ENCODE measurements at places on chromosomes 6 and 20.

DNA sequence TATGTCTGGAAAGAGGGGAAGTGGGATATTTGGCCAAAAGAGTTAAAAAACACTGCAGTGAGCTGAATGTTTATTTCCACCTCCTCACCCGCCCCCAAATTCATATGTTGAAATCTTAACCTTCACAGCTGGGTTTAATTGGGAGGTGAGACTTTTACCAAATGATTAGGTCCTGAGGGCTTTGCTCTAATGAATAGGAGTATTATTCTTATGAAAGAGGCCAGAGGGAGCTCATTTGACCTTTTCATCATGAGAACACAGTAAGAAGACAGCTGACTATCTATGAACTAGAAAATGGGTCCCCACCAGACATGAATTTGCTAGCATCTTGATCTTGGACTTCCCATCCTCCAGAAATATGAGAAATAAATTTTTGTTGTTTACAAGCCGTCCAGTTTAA is 1028.9 kb downstream of the PHF3 start:
- DNase-seq: no peak

DNA sequence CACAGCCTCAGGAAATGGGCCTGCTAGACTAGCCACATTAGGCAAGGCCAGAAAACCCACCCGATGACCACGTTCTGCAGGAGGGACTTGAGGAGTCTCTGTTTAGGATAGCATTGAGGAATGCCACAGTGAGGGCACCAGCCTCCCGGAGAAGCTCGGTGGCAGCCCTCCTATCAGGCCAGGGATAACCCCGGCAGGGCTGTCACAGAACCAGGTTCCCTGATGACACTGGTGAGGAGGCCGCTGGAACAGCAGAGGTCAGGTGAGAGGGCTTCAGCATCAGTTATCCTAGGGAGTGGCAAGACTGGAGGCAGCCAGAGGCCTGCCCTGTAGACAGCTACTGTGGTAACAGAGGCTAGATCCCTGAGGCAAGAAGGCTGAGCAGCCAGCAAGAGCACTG is 157.6 kb downstream of the MYLK4 start:
- DNase-seq: no peak

DNA sequence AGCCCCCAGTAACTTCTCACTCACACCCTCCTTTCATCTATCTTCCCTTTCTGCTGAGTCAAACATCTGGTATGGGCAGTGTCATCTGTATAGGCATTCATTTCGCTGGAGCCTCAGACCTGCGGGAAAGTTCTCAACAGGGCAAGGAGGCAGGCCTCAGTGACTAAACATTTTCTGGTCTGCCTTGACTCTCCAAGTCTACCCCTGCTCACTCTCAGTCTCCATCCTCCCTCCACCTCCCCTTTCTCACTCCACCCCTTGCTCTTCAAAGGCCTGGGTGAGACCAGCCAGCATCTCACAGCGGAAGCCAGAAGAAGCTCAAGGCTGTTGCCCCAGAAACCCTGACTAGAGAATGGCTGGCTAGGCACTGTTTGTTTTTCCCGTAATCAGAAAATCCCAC is 105.0 kb upstream of the BEND6 start:
- peak; percentile 47 for DNase-seq

DNA sequence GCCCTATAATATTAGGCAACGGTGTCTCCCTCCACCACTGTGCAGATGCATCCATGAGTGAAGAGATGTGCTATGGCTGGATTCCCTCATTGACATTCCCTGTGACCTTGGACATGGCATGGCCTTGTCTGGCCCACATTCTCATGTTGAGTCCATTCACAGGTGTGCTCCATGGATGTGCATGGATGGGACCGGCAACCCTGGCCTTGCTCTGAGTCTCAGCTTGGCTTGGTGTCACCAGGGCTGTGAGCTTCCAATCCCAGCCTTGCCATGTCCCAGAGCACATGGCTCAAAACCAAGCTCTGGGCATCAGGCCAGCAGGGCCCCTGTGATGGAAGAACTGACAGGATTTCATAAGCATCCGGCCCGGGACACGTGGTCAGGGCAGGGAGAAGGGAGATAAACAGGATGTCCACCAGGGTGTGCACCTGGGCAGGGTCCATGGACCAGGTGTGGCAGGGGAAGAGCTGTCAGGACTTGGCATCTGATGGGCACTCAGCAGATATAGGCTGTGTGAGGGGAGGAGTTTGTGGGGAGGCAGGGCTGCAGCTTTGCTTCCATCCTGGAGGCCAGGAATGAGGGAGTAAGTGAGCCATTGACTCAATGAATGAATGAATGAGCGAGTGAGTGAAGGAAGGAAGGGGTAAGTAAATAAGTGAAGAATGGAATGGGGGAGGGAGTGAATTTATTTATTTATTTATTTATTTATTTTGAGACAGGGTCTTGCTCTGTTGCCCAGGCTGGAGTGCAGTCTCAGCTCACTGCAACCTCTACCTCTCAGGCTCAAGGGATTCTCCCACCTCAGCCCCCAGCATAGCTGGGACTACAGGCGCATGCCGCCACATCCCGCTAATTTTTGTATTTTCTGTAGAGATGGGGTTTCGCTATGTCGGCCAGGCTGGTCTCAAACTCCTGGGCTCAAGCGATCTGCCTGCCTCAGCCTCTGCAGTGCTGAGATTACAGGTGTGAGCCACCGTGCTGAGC is 15.7 kb downstream of the NRSN2 start:
- peak; percentile 24 for DNase-seq

DNA sequence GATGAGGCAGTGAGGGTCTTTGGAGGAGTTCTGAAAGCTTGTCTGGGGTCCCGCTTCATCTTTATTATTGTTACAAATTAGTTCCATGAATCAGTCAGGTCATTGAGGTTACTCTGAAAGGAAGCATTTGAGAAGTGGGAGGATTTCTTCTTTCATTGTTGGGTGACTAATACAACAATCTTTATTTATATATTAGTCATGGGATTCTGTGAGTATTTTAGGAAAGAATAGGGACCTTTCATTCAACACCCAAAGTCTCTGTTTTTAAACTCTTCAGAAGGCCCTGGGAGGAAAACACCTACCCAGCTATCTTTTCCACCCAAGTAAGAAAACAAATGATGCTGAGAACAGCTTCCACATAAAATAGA is 98.3 kb downstream of the SOD2 start:
- no peak for DNase-seq

- no peak for DNase-seq
Observed at GRCh38 chr20:17558154-17558940, 11.5 kb upstream of the DSTN start.

DNA sequence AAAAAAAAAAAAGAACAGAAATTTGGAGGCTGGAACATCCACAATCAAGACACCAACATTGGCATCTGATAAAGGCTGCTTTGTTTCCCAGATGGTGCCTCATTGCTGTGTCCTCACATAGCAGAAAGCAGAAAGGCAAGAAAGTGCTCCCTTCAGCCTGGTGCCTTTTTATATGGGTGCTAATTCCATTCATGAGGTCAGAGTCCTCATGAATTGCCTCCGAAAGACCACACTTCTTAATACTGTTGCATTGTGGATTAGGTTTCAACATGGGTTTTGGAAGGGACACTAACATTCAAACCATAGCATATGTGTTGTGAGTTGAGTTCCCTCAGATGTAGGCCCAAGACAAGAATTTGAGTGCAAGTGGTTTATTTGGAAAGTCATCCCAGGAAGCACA is 8.0 kb upstream of the C20orf202 start:
- no peak for DNase-seq

DNA sequence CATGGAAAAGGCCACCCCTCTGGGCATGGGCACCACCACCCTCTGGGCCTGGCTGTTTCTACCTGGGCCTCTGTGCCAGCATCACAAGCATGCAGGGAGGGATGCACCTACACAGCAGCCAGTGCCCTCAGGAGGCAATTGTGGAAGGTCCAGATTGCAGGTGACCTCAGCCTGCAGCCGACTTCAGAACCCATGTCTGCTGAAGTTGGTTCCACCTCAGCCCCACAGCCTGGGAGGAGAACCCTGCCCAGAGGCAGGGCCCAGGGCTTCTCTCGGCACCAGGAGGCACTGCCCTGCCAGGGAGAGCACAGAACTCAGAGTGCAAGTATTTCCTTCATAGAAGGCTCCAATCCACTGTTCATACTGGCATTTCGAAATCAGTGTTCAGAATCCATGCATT is 149.8 kb downstream of the TTLL2 start:
- DNase-seq: no peak

- DNase-seq: no peak
Observed at GRCh38 chr6:29728173-29728874, 5.1 kb downstream of the HLA-F start.

GRCh38 chr6:162736961-162737360 is 9.2 kb downstream of the PACRG start:
- no peak for DNase-seq

DNA sequence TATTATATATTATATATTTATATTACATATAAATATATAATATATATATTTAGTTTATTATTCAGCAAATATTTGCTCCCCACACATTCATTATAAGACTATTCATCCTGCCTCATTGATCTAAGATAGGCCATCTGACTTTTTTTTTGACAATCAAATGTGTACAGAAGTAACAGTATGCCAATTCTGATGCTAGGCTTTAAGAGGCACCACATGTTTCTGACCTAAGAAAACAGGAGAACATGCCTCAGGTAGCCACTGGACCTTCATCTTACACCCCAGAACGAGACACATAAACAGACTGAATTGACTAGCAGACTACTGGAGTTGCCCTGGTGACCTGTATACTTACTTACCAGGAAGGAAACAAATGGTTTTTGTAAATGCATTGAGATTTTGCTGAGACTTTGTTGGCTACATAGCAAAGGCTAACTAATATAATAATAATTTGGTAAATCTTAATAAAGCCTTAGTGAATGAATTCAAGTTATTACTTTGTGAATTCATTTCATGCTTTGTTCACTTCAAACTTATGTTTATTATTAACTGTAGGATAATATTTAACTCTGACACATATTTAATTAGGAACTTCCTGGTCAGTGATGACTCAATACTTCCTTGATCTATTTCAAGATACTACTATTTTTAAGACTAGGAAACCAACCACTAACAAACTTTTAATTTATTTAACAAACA is 13.4 kb upstream of the MYO6 start:
- no peak for DNase-seq

- no peak for DNase-seq
Observed at GRCh38 chr20:51740838-51741237, 27.4 kb downstream of the ATP9A start.

DNA sequence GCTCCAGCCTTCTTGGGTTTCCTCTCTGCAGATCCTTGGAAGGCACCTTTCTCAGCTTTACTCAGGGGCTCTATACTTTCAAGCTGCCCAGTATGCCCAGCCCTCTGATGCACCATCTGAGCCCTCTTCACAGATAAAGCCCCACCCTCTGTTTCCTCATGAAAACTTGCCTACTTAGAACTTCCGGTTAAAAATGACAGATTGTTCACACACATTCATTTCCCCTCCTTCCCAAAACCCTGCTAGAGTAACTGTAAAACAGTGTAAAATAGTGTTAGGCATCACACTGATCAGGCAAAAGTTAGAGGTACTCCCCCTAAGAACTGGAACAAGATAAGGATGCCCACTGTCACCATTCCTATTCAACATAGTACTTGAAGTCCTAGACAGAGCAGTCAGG is 14.0 kb upstream of the GCM1 start:
- no peak for DNase-seq

- no peak for DNase-seq
Observed at GRCh38 chr6:41630946-41631345, 7.3 kb upstream of the MDFI start.
